Coronary artery (tissue), 2 donors: ENCODE measurements at places on chromosomes 3 and 15.

GRCh38 chr3:128849911-128850455, 29.4 kb upstream of the ACAD9 start:
- no peak for DNase-seq

- DNase-seq = no peak
Measured at GRCh38 chr15:32908135-32908801, 190.5 kb downstream of the GREM1 start.

- no peak for DNase-seq
Measured at GRCh38 chr3:114328345-114328744, 34.5 kb downstream of the TIGIT start.

GRCh38 chr3:189165092-189165612, 6.6 kb upstream of the TPRG1 start:
- DNase-seq = no peak

DNA sequence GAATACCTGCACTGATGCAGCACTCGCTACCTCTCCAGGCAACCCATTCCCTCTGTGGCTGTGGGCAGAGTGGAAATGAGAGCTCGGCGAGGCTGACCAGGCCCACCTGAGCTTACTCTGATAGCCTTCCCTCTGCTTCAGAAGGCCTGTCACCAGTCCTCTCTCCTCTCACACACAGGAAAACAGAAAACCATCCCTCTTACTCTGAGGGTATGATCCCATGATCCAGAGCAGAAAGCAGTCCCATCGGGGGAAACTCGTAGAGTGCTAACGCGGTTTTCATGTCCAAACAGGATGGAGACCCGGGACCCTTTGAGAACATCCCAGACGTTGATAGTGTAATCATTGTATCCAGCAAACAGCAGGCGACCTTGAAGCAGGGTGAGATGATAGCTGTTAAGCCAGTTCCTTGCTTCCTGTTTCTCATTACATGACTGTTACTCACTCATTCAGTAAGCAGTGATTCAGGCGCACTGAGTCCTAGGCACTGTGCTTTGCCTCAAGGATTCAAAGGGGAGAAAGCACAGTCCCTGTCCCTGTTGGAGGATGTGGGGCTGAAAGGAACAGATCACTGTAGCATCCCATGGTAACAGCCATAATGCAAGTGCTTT, 11.8 kb upstream of the BCL2L10 start:
- no peak for DNase-seq

GRCh38 chr3:64594134-64594533, 93.7 kb downstream of the ADAMTS9 start:
- DNase-seq = no peak

DNA sequence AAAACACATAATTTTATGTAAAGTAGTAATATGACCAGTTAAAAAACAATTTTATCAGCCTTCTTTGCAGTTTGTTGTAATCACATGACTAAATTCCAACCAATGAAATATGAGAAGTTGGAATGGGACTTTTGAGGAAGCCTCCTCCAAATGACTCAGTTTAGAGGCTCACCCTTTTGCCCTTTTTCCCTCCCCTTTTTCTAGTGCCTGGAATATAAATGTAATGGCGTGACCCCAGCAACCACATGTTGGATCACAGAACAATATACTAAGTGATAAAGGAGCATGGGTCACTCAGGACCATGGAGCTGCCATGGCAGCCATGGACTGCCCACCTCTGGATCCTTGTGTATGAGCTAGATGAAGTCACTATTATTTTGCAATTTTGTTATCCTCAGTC, 48.8 kb upstream of the HEG1 start:
- DNase-seq = no peak

- DNase-seq = no peak
Measured at GRCh38 chr3:100455841-100456550, 36.4 kb upstream of the TMEM45A start.

- no peak for DNase-seq
Measured at GRCh38 chr3:44363591-44363990, 25.0 kb downstream of the TCAIM start.

DNA sequence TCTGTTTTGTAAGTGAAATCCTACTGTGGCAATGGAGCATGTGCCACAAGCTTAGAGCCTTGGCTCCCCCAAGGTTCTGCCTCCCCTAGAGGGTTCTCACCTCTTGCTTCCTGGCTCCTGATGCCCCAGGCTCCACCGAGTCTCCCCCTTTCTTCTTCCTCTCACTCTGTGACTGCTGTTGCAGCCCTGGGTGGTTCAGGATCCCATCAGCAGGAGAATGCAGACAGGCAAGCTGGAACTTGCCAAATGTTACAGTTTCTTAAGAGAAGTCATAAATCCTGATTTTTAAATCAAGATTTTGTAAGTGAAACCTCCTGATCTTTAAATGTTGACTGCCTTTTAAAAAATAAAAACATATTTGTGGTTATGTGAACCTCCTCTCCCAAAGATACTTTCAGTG, 133.9 kb downstream of the CCNL1 start:
- DNase-seq = no peak

GRCh38 chr3:197203714-197204146, 94.7 kb downstream of the DLG1 start:
- no peak for DNase-seq

DNA sequence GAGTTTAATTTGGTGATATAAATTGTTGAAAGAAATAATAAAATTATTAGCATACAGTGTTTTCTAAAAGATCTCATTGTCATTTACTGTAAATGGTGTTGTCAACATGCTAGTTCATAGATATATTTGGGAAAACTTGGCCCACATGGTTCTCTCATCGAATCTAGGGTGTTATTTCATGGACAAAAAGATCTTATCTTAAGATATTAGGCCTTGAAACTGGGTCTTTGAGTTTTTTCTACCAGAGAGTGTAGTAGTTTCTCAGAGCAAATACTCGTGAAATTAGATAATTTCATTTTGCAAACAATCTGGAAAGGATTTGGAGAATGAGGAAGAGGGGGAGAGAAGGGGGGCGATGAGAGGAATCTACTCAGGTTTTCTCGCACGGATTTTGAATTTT, 107.9 kb downstream of the MEIS2 start:
- no peak for DNase-seq

DNA sequence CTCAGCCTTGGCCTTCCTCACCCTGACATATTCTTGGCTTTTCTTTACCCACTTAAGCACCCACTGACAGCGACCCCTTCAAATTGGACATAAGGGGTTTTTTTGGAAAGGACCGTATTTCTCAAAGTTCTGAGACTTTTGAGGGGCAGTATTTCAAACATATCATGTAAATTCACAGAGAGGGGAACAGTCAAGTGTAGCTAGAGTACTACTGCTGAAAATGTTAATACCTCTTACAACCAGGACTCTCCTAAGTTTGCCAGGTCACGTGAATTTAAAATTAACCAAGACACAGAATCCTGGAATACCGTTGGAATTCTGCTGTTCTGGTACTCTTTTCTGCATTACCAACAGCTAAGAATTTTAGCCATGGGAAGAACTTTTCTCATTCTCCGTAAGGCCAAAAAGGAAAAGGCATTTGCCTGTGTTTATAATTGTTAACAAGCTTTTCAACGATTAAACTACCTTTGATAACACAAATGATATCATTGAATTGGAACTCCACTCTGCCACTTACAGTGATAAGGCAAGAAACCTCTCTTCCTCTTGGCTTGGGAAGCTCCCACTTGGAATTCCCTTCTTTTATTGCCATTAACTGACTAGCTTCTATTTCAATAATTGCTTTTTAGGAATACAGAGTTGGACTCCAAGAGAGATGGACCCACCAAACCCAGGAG, 597 bp upstream of the GBE1 start:
- no peak for DNase-seq

DNA sequence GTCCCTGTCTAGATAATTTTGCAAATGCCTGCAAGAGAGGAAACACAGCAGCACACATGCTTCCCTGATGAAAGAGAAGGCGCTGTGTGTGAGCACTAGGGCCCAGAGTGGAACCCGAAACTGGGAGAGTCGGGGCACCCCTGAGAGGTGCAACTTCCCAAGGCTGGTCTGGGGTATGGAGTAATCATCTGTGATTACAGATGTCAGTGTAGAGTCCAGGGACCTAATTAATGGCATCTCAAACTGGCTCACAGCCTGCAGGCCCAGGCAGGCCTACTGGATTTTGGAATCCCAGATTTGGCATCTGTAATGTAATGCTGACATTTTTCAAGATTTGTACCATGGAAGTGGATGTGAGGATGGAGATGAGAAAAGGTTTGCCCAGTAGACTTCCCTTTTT, 29.4 kb downstream of the PGPEP1L start:
- DNase-seq = no peak

DNA sequence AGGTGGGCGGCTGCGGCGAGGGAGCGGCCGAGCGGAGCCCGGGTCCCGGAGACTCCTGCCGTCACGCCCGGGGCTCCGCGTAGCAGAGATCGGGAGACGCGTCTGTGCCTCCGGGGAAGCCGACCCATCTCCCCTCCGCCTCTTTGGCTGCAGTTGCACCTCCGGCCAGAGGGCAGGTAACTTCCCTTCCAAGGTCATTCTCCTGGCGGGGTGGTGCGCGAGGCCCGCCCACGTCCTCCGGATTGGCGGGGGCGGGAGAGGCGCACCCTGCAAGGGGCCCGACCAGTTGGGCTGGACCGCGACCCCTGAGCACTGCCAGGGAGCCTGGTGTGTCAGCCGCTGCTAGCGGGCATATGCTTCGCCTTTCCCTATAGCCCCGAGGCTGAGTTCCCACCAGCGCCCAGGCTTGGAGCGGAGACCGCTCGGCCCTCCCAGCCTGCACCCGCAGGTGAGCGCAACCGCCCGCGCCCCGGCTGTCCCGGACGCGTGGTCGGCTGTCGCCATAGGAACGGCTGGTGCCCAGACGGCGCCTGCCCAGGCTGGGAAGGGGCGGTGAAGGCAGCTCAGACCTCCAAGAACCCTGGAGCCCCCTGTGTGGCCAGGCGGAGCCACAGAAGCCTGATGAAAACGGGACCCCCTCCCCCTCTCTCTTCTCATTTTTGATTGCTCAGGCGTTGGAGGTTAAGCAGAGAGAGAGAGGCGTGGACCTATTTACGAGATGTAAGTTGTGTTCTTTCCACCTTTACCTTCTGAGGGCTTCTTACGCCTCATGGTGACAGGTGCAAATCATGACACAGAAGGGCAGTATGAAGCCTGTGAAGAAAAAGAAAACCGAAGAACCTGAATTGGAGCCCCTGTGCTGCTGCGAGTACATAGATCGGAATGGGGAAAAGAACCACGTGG, 453 bp downstream of the ZDHHC23 start:
- peak; percentile 73 for DNase-seq

GRCh38 chr3:127741246-127741645, 68.5 kb downstream of the ABTB1 start:
- no peak for DNase-seq

DNA sequence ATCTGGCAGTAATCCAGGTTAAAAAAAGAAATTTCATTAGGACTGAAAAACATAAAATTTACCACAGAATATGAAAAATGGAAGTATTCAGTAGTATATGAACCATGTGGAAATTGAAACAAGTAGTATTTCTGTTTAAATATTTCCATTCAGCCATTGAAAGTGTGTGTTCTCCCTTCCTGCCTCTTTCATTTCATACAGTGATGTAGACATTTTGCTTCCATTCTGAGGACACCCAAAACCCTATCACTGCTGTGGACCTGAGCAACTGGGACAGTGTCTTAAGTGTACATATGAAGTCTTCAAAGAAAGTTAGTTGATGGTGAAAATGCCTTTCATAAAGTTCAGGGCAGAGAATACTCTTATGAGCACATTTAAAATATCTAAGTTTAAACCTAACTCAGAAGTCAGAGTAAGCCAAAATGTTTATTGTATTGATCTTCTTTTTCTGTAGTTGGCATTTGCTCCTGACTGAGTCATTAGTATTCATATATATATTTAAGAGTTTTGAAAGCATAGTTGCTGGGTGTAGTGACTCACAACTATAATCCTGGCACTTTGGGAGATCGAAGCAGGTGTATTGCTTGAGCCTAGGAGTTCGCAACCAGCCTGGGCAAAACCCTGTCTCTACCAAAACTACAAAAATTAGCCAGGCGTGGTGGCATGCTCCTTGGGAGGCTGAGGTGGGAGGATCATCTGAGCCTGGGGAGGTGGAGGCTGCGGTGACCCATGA, 198.8 kb downstream of the KLHL25 start:
- no peak for DNase-seq

DNA sequence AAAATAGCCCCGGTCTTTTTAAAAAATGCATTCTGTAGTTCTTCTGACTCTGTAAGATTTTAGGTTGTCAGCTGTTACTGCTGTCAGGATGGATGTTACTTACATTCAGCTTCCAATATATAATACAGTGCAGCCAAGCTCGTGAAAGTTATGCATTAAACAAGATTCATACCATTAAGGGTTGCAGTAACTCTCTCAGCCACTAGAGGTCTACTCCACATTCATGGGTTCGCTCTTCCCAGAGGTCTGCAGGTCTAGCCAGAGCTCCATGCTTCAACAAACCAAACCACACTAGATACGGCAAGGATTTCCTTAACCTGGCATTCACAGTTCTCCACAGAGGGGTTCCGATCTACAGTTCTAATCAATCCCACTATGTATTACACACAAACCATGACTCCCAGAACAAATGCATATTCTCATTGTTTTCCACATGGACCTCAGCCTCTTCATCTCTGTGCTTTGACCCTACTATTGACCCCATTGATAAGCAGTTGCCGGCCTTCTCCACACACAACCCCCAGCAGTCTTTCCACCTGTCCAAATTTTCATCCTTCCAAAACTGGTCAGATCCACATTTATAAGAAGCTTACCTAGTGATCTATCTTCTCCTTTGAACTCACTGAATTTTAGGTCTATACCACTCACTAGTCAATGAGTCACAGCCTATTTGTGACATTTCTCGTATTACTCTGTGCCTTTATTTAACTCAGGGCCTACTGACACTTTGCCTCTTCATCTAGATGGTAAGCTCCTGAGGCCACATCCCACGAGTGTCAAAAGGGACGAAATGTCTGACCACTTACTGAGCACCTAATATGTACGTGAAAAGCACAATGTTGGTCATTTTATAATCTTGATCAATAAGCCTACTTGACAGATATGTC, 33.7 kb downstream of the RORA start:
- no peak for DNase-seq

DNA sequence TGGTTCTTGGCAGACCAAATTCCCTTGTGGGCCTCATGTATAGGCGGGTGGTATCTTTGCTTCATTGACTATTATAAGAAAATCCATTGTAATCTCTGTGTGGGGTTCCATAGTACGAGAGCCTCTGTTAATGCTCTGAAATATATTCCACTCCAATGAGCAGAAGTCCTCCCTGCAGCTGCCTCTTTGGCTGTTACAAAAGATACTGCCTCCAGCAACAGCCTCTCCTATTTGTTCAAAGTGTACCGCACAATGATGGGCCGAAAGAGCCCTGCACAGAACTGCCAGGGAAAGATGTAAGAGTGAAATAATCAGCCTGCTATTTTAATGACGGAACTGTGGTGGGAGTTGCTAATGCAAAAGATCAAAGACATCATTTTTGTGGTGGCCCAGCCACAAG, 48.9 kb downstream of the GRK7 start:
- DNase-seq = no peak

DNA sequence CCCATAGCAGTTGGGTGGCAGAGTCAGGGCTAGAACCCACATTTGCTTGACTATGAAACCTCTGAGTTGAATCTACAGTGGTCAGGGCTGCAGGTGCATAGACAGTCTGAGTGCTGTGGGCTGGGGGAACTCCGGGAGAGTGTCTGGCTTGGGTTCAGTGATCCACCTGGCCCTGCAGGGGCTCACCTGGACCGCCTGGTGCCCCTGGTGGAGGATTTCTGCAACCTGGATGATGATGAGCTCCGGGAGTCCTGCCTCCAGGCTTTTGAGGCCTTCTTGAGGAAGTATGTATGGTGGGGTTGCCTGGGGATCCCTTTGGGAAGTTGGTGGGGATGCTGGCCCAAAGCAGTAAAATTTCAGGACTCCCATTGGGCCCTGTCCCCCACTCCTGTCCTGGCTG, 16.3 kb downstream of the CAND2 start:
- DNase-seq = no peak

GRCh38 chr15:36109943-36110658, 469.3 kb upstream of the CDIN1 start:
- DNase-seq = no peak
